ENCODE measurements at places on chromosomes 11 and 22. TPM values are rescaled to one million over a fixed set of nuclear protein-coding genes. Genes with fewer than 3 reads are reported as not detected.

The OR2AG1 gene
- not detected for total RNA-seq

The CARD18 gene
- not detected for total RNA-seq

The PARVA gene
- 49.3 TPM for total RNA-seq

The SCGB2A2 gene
- not detected for total RNA-seq

The TCIRG1 gene
- 35.5 TPM for total RNA-seq

The MMP1 gene
- 0.24 TPM for total RNA-seq
